ENCODE measurements at places on chromosomes 1 and 21.

DNA sequence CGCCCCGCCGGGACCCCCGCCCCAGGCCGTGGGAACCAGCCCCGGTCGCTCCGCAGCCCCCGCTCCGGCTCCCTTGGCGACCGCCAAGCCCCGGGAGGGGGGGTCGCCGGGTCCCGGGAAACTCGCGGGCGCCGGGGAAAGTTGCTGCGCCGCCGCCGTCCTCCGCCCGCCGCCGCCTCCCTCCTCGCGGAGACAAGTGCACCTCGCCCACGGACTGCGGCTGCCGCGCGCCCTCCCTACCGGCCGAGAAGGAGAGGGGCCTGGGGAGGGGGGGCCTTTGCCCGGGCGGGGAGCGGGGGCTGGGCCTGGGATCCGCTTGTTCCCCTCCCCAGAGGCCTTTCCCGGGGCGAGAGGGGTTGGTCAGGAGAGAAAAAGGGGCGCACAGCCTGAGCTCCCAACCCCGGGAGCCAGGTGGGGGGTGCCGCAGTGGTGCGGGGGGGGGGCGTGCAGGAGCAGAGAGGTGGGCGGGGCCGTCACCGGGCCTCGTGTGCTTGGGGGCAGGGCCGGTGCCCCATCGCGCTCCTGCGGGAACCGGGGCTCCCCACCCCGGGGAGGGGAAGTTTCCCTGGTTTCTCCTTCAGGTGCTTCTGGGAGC is 592 bp downstream of the AGRN start:
- no peak for DNase-seq

GRCh38 chr1:77316966-77317365 is 35.1 kb downstream of the AK5 start:
- DNase-seq, result no peak

DNA sequence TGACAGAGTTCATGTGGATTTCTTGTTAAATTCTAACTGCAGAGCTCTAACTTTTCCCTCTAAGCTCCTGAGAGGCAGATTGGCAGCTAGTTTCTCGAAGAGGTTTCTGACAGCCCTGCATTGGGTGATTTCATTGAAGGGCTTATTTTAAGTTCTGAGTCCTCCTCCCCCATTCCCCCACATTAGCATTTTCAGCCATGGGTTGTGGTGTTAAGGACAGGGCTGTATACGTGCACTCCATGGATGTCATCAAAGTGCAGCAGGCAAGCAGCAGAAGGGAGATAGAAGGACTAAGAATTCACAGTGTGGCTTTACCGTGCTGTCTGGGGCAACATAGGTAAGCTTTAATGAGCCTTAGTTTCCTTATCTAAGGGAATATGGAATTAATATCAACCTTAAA is 19.0 kb downstream of the CRYZ start:
- DNase-seq, result no peak

DNA sequence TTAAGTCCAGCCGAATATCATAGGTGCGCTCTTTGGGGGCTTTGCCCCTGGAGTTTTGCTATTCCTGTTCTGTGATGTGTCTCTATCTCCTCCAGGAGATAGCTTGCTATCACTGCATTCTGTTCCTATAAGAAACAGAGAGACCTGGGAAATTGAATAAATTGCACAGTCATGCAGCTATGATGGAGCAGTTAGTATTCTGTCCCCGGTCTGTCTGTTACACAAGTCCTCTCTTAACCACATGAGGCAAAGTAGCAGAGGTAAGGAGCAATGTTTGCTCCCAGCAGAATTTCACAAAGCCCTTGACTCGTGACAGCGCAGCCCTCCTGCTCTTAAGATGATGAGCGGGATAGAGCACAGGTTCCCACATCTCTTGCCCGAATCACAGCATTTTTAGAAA is 63.9 kb upstream of the GRHL3 start:
- no peak for DNase-seq

- DNase-seq, result no peak
Observed at GRCh38 chr1:229845410-229846138, 219.5 kb downstream of the URB2 start.

DNA sequence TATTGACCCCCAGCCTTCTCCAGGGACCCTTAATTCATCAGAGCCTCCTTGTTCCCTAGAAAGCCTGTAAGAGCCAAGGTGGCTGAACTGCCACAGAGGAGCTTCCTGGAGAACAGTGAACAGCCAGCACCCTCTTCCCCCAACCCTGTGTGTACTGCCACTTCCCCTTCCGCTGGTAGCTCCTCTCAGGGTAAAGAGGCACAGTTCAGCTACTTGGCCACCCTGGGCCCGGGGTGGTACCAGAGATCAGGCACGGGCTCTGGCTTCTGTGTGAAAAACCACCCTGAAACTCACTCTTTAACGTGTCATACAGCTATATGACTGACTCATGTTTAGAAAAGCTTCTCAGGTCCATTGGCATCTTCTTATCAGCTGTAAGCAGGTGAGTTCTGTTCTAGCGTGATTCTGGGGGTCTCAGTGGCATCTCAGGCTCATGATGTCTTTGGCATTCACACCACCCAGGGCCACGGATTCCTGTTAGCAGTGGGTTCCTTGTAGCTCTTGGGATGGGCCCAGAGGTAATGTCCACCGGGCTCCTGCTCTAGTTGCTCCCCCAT is 22.4 kb downstream of the ARMH1 start:
- DNase-seq, result no peak

- no peak for DNase-seq
Observed at GRCh38 chr1:109771712-109772657, 8.3 kb upstream of the EPS8L3 start.

GRCh38 chr1:244296447-244296846 is 155.3 kb downstream of the ADSS2 start:
- DNase-seq, result no peak

- DNase-seq, result no peak
Observed at GRCh38 chr1:159868766-159869165, 6.3 kb upstream of the VSIG8 start.

GRCh38 chr1:155466996-155467395 is 95.6 kb downstream of the ASH1L start:
- no peak for DNase-seq

- no peak for DNase-seq
Observed at GRCh38 chr1:74467786-74468377, 44.5 kb downstream of the LRRC53 start.

- no peak for DNase-seq
Observed at GRCh38 chr1:173113015-173113741, 62.4 kb upstream of the TNFSF18 start.

GRCh38 chr1:83995649-83996048 is 3.3 kb downstream of the TTLL7 start:
- no peak for DNase-seq

GRCh38 chr1:107247679-107248078 is 106.8 kb downstream of the NTNG1 start:
- DNase-seq, result no peak

DNA sequence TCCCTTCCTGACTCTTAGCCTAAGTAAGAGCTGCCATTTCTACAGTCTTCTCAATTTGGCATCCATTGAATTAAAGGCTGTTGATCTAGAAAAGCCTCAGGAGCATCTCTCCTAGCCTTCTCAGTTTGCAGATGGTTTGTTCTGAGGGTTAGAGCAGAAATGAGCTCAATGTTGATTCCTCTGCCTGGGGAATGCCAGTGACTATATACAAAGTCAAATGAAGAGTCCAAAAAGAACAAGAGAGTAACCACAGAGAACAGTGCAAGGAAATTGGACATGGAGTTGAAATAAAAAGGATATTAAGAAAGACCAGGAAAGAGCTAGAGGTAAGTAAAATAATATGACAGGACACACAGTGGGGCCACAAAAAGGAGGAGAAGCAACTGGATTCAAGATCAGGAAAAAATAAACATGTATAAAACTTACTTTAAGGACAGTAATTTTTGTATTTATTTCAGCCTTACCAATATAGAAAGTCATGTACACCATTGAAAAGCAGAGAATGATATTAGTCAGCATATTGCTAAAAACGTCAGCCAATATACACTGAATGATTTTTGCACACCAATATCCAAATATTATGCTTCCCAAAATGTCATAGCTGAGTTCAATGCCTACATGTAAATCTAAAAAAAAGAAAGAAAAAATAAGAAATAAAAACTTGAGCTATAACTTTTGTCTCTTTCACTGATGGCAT is 21.3 kb downstream of the SLC9C2 start:
- no peak for DNase-seq

GRCh38 chr1:92094090-92094489 is 13.9 kb downstream of the BTBD8 start:
- DNase-seq, result no peak

DNA sequence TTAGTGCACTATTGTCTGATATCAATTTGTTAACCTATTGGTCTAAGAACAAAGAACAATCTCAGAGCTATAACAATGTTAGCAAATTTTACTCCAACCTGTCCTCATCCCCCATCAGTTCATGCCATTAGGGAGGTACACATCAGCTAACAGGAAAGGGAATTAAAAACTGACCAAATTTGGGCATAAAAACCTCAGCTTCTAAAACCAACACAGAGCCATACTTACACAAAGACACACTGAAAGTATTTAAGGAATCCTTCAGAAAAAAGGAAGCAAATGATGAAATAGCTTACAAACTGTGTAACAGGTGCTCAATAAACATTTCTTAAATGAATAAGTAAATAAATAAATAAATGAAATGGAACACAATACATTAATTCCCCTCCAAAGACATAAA is 89.2 kb downstream of the TTLL7 start:
- no peak for DNase-seq

- no peak for DNase-seq
Observed at GRCh38 chr1:115238336-115239147, 99.5 kb downstream of the NGF start.

DNA sequence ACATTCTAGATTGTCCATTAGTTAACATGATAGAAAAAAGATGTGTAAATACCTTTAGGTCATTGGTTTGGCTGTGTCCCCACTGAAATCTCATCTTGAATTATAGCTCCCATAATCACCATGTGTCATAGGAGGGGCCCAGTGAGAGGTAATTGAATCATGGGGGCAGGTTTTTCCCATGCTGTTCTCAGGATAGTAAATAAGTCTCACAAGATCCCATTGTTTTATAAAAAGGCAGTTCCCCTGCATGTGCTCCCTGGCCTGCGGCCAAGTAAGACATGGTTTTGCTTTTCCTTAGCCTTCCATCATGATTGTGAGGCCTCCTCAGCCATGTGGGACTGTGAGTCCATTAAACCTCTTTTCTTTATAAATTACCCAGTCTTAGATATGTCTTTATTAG is 32.5 kb upstream of the SLC44A5 start:
- no peak for DNase-seq

DNA sequence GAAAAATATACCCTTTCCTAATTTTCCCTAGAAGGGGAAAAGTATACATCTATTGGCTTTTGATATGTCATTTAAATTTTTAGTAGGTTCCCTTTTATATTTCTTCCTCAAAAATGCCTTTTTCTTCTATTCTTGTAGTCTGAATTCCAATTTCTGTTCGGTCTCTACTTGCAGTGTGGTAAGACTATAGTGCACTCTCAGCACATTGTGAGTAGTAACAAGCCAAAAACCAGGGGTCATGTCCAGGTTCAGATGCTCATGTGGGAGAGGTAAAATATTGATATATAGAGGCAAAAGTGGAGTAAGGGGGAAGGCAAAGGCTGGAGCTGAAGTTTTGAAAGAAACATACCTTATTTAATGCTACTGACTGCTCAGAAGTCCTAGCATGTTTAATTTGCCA is 4.0 kb upstream of the FCGR2A start:
- DNase-seq, result no peak

DNA sequence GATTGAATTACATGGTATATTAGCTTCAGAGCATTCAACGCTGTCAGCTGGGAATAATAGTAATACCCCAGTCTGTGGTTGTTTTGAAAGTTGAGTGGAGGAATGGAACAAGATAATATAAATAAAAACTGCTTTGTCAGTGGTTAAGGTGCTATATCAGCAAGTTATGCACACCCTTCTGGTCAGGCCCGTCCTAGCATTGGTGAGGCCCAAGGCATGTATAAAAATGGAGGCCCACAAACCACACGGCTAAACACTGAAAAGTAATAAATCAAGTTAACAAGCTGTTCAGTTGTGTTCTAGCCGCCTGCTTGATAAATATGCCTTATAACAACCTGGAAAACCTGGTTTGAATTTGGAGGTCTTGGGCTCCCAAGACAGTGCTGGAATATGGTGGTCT is 77.4 kb downstream of the PSMG1 start:
- DNase-seq, result no peak

DNA sequence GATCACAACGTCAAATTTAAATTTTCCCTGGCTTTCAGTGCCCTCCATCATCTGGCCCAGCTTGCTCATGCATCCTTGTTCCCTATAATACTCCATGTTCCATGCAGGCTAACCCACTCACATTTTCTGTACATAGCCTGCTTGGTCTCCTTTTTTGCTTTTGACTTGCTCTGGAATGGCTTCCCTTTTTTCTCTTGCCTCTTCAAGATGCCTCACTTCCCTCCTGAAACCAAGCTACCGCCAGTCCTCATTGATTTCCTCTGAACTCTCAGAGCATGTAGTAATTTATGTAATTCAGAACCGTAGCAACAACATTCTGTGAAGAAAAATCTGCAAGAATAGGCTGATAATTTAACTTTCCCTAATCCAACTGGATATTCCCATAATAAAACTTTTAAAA is 10.3 kb downstream of the CAP1 start:
- DNase-seq, result no peak

DNA sequence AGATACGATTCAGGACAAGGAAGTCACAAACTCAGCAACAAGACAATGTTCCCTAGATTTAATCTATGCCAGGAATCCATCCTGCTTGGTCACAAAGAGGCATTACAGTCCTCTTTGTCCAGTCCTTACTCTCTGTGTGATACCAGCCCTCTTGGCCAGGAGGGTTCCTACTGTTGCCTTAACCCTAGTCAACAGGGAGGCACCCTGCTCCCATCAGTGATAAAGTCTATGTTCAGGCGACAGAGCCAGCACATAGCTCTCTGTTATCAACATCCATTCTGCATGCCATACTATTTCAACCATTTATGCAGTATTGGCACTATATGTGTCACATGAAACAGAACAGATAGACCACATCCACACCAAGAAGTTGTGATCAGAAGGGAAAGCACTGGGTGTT is 4.4 kb upstream of the NPL start:
- no peak for DNase-seq

DNA sequence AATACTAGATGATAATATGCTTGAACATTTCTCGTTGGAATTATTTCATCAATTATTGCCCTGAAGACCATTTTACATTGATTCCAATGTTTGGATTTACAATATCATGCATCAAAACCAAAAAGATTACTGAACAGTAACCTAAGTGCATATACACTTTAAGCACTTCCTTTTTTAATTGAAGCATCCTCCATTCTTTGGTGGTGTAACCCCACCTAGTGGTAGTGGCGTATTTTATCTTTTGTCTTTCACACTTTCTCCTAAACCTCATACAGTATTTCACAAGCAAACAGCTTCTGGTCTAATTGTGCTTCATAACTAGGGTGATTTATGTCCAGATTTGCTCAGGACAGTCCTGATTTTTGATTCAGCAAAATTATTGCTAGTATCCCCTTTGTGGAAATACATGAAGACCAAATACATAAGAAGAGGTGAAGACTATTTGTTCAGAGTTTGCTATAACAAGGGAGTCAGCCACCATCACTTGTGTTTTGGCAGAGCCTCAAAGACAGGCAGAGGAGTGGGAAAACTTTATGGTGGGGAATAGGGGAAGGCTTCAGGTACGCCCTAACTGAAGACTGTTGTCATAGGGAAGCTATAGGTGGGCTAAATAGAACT is 3.4 kb upstream of the NVL start:
- peak; percentile 57 for DNase-seq

- peak; percentile 86 for DNase-seq
Observed at GRCh38 chr1:151024540-151025146, 11.7 kb upstream of the BNIPL start.

All from CD4-positive, alpha-beta memory T cell (primary cell).